ENCODE measurements at places on chromosomes 6 and 20.

DNA sequence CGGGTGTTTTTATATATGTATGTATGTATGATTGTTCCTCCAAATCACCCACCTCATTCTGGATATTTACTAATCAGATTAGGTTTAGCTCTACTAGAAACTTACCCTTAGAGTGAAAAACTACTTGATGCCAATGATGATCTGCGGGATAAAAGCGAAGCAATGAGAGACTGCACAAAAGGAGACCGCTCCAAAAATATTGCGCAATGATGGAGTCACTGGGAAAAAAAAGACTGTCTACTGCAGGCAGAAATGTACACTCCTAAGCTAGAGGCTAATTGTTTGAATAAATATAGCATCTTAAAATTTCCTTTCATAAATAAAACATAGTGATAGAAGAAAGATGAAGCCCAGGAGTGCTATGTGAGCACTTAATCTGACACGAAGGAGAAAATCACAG lies 7.3 kb downstream of the RAB32 start:
- no peak for DNase-seq

- no peak for DNase-seq
Observed at GRCh38 chr20:22080985-22081384, 375.5 kb downstream of the PAX1 start.

DNA sequence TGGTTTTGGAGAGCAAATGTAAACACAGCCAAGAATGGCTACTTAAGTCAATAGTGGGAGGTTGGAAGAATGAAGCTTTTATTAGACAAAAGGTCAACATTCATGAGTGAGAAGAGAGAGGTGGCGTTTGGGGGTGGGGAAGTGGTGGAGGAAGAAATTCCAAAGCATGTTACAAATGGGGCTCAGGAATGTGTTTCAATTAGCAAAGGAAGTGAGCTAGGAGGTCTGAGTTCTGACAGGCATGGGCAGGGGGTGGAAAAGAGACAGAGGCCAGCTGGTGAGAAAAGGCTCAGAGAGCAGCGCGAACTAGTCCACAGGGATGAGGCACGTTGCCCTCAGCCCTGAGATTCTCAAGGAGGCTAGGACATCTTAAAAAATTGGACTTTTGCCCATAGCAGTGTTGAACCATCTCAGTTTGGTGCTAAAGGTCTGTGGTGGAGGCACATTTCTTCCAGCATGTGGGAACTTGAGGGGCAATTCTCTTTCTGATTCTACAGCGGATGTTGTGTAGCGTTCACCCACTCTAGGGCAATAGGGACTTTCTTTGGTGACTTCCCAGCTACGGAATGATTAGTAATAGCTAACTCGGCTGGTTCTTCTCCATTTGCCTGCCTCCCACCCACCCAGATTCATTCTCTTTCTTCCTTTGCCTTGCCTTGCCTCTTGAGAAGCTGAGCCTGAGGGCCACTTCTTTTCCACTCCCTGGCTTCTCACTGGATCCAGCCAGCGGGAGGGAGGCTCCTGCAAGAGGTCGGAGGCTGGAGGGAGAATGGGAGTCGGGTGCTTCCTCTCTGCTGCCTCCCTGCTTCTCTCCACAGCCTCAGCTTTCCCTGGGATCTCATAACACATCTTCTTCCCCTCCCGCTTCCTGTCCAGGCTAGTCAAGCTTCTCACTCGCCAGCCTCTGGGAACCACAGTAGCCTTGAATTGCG lies 45.1 kb upstream of the NEDD9 start:
- no peak for DNase-seq

DNA sequence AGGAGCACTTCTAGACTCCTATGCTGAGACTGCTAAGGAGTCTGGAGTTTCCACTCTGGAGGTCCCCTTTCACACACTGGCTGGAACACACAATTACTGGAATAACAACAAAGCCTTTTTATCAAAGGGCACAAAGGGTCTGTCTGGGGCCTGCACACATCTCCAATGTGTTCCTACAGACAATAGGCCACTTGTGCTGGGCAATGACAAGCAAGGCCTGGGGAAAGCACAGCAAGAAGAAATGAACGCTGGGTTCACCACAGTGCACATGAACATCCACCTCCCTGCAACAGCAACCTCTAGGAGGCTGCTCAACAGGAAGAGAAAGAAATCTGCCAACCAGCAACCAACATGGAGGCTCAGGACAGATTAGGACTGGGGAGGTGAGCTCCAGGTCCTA lies 43.9 kb downstream of the TRPC4AP start:
- no peak for DNase-seq

DNA sequence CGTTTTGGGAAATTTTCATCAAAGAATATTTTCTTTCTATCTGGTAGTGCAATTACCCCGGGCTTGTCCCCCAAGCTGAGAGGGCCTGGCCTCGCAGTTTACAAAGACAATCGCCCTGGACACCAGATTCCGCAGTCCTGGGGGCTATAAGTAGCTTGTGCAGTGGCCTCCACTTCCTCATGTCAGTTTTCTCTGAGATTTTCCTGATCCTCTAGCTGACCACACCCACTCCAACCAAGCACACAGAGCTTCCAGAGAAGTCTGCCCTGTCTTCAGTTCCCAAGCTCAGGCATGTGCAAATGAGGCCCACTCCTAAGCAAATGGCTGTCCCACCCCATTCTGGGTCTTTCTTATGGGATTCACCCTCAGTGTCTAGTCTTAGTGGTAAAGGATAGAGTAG lies 245.3 kb downstream of the MAFB start:
- DNase-seq: no peak

DNA sequence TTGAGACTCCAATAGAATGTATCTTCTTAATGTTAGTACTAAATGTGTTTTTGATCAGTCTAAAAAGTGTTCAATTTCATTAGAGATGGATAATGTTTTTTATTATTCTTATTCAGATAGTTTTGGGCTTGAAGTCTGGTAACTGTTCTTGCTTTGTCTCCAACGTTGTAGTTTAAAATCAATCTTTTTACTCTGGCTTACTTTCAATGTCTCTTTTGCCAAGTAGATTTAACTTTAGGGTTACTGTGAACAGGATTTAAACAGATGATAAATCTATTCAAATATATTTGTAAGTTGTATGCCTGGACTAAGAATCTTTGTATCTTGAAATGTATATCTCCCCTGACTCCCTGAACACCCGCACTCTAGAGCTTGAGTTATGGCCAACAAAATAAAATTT lies 51.1 kb downstream of the SGK1 start:
- DNase-seq: no peak

DNA sequence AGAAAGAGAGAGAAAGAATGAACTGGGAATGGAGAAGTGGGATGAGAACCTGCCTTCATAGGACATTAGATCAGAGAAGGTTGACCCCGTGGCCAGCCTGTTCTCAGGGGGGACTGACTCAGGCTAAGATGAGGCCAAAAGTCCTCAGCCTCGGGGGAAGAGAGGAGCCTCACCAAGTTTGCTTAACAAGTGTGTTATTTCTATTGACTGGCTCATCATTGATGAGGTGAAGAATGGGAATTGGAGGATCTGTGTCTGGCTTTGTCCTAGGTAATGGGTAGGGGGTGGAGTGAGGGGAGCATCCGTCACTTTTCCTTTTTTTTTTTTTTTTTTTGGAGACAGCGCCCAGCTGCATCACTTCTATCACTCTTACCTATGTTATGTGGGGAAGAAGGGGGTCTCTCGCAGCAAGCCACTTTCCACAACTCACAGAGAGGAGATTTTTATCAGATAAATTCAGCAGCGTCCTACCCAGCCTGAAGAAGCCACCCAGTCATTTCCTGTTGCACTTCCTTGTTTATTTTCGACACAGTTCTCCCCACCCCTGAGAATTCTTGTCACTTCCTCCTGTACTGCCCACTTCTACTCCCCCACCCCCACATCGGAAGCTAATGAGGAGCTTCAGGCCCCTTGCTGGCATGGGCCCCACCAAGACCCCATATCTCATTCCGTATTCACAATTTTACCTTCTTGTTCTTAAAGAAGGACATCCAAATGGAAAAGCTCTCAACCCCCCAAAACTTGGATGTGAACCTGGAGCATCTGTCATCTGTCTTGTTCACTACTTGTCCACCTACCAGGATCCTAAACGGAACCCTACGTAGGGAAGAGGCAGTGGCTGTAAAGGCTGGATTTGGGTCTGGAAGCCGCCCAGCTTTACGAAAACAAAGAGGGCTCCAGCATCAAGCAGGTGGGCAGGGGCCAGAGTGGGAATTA lies 2.8 kb upstream of the RNASET2 start:
- no peak for DNase-seq

Data from stimulated activated CD4-positive, alpha-beta T cell treated with anti-CD3 and anti-CD28 coated beads, Interleukin-1b, Interleukin-23, amount 100 ng/mL, for 24 hours (primary cell).